ENCODE measurements at places on chromosomes 6 and 20.

GRCh38 chr6:44635486-44635885 is 248.0 kb downstream of the CDC5L start:
- no peak for DNase-seq

DNA sequence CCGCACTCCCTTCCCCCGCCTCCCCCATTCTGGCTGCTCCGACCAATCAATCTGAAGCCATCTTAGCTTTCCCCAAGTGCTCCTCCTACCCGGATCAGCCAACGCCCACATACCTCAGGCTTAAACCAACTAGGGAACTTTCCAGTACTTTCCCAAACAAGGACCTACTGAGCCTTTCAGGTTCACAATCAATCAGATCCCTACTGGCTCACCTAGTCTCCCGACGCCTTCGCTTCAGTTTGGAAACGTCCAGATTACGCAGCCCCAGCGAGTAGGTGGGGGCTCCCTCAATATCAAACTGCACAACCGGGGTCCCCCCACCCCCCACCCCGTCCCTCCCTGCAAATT is 432 bp downstream of the HSPA1L start:
- peak; percentile 96 for DNase-seq

DNA sequence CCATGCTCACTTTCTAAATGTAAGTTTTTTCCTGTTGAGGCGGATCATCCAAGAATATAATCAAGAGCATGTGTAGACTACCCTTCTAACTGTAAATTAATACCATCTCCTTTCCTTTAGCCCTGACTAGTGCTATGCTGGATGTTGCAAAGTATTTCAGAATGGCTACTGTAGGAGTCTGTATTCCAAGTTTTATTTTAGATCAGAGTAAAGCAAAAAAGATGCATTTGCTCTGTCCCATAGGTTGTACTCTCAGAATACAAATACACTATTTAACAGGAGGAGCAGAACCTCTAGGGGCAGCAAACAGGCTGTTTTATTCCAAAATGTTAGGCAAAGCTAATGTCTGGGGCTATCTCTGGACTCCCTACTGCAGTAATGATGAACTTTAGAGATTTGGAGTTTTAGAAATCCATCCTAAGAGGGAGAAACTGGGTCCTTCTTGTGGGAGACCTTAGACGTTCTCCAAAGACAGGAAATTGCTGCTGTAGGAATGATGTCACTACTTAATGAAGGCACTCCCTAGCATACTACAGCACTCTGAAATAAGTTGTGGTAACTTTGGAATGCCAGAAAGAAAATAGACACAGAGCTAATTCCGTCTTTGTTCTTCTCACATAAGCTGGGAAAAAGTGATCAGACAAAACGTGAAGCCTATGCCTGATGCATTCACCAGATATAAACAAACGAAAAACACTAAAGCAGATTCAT is 392.4 kb upstream of the HS3ST5 start:
- DNase-seq: no peak

- DNase-seq: no peak
Measured at GRCh38 chr20:50182346-50182745, 8.3 kb upstream of the CEBPB start.

DNA sequence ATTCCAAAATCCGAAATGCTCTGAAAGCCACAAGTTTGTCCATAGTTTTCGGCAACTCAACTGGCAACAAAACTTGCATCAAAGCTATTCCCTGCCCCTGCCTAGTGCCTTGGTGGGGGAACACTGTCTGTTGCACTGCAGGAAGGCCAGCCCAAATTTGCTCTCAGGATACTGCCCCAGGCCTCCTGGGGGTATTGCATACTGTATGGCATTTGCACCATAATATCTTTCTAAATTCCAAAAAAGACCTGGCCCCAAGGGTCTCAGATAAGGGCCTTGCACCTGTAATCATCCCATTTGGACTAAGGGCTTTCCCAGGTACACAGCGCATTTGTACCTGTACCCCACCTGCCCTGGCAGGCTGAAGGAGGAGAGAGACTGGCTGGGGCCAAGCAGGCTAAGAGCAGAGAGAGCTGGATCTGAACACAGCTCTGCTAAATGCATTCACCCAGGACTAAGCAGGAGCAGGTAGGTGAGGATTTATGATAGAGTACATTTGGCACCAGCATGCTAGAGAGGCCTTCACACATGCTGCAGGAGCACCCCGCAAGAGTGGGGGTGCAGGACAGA is 4.0 kb upstream of the GRM4 start:
- peak; percentile 15 for DNase-seq

GRCh38 chr20:60192326-60192725 is 234.1 kb downstream of the CDH26 start:
- DNase-seq: no peak

DNA sequence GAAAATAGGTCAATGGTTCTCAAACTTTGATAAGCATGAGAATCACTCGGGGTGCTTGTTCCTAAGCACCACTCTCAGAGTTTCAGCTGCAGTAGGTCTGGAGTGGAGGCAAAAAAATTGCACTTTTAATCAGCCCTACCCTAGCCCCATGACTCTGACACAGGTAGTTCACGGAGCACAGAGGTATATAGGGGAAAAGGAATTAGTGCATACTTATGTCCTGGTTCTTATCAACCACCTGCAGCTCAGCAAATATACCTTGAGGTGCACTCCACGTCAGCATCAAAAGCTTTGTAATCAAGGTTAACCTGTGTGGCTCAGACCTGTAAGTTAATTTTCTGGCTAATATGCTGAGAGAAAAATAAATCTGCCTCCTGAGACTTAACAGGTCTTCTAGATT is 138.8 kb upstream of the HMGN3 start:
- no peak for DNase-seq

DNA sequence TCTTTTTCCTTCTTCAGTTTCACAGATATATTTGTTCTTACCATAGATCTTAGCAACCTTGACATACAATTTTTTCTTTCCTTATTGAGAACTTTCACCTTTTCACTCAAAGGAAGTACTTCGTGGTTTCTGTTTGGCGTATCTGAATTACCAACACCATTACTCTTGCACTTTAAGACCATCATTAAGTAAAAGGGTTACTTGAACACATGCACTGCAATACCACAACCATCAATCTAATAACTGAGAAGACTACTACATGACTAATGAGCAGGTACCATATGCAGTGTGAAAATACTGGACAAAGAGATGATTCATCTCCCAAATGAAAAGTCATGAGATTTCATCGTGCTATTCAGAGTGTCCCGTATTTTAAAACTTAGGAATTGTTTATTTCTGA is 21.7 kb upstream of the SENP6 start:
- no peak for DNase-seq

- peak; percentile 86 for DNase-seq
Measured at GRCh38 chr6:110876170-110876773, 1.7 kb downstream of the AMD1 start.

- DNase-seq: no peak
Measured at GRCh38 chr6:17165383-17165782, 63.5 kb downstream of the STMND1 start.

DNA sequence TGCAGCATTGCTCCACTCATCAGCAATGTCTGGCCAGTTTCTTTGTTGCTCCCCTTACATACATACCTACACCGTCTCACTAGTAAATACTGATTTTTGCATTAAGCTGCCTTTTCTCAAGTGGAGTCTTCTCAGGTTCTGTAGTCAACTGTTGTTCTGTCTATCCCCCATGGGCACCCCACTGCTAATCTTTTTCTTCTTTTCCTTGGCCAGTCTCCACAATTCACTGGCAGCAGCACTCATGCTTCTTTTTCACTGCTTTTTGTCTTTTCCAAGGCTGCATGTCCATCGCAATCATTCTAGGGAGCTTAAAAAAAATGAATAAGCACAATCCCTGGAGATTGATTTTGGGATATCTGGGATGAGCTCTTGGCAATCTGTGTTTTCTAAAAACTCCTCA is 10.3 kb upstream of the ERVFRD-1 start:
- DNase-seq: no peak

DNA sequence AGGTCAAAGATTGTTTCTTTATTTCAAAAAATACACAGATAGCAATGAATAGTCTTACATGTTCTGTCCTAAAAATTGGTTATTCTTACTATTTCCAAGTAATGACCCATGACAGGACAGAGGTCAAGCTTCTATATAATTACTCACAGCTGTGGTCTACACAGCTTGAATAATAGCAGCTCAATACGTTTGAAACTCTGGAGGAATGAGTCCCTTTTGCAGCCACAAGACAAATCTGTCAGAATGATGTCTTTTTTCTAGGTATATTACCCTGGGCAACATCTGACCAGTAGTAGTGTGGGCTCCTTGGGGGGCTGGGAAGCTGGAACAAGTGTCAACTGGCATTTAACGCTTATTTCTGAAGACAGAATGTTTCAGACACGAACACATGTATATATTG is 84.9 kb upstream of the HTR1B start:
- no peak for DNase-seq

GRCh38 chr6:128149796-128150195 is 248.9 kb upstream of the THEMIS start:
- DNase-seq: no peak

GRCh38 chr20:51596668-51597388 is 54.3 kb upstream of the NFATC2 start:
- no peak for DNase-seq
